ENCODE measurements at places on chromosomes 16 and 17.

DNA sequence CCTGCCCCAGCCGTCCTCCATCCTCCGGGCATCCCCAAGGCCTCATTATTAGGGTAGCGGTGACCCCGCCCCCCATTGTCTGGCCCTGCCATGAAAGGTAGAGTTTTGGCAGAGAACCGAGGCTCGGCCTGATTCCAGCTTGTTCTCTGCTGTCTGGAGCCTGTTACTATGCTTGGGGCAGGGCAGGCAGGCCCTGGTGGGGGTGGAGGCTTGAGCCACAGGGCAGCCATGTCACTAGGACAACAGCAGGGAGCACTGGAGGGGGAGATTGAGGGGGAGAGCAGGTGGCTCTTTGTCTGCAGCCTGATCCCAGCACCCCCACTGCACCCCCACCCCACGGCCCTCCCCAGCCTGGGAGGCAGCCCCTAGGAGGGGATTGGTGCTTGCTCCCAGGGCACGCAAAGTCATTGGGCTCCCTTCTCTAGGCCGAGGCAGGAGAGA, 15.4 kb downstream of the RHBDL3 start:
- DNase-seq, result no peak

DNA sequence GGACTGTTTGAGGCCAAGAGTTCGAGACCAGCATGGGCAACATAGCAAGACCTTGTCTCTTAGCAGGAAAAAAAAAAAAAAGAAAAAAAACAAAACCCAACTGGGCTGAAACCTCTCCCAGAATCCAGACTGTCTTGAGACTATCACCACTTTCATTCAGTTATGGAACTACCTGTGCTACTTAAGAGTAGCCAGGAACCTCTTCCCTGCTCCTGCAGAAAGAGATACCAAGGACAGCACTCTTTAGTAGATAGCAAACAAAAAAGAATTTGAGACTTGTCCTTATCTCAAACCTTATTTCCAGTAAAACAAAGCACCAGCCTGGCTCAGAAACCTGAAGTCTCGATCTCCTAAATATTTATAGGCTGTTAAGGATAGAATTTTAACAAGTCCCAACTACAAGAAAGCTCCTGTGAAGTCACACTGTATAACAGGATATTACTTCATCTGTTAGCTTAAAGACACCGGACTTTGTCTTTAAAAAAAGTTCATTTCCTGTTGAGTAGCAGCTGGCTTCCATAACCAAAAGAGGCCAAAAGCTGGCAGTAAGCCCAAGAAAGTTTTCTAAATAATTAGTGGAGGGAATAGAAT, 5.1 kb downstream of the CDR2 start:
- peak; percentile 61 for DNase-seq

- no peak for DNase-seq
Measured at GRCh38 chr17:27634776-27635175, 3.8 kb downstream of the LGALS9 start.

GRCh38 chr16:47865337-47865855, 290.4 kb downstream of the ABCC12 start:
- no peak for DNase-seq

DNA sequence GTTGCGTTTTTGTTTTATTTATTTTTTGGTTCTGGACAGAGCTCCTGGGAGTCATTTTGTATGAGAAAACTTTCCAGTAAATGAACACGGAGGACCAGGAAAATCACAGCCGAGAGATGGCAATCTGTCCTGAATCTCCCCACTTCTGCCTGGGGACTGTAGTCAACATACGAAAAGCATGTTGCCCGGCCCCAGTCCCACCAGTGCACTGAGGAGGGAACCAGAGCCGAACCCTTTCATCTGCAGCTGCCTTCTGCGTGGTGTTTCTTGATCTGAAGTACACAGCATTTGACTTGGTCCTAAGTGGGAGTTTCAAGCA, 18.9 kb downstream of the SNX11 start:
- no peak for DNase-seq

DNA sequence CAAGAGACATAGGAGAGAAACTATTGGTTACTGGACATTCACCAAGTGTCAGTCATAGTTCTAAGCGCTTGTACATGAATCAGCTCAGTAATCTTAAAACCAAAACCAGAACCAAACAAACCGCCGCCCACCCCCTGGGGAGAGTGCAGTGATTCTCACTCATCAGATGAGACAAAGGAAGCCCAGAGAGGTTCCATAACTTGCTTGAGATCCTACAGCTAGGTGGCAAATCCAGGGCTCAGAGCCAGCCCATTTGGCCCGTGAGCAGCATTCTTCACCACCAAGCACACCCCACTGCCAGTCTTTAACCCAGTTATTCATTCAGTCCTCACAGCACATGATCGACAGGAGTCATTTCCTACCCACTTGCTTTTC, 37.2 kb upstream of the RGS9 start:
- DNase-seq, result peak; percentile 83

GRCh38 chr17:73420897-73421296, 109.1 kb upstream of the CDC42EP4 start:
- peak; percentile 34 for DNase-seq

DNA sequence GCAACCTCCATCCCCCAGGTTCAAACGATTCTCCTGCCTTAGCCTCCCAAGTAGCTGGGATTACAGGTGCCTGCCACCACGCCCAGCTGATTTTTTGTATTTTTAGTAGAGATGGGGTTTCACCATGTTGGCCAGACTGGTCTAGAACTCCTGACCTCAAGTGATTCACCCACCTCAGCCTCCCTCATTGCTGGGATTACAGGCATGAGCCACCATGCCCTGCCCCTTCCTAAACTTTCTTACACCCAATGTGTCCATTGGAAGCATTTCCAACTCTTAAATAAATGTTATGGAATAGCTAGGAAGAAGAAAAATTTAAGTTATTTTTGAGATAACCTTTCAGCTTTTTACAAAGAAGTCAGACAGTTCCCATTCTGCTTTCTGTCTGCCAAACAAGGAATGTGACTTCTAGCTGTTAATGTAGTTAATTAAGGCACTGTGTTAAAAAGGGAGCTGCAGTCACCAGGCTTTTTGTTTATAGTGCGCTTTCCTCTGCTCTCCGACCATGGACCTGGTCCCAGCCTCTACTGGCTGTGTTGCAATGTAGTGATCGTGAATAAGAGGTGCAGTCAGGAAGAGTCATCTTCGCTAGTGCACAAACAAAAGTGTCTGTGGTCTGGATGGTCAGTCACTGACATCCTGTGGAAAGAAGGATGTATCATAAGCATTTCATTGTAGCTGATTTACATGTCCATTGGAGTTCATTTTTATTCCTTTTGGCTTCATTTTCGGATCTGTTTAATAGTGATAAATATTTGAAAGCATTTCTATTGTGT, 39.7 kb downstream of the USP10 start:
- DNase-seq, result peak; percentile 95

- DNase-seq, result no peak
Measured at GRCh38 chr16:88792078-88792550, 7.1 kb upstream of the PIEZO1 start.

DNA sequence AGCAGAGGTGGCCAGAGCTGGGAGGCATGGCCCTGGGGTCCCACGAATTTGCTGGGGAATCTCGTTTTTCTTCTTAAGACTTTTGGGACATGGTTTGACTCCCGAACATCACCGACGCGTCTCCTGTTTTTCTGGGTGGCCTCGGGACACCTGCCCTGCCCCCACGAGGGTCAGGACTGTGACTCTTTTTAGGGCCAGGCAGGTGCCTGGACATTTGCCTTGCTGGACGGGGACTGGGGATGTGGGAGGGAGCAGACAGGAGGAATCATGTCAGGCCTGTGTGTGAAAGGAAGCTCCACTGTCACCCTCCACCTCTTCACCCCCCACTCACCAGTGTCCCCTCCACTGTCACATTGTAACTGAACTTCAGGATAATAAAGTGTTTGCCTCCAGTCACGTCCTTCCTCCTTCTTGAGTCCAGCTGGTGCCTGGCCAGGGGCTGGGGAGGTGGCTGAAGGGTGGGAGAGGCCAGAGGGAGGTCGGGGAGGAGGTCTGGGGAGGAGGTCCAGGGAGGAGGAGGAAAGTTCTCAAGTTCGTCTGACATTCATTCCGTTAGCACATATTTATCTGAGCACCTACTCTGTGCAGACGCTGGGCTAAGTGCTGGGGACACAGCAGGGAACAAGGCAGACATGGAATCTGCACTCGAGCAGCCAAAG, 2.3 kb downstream of the CSF3 start:
- no peak for DNase-seq

DNA sequence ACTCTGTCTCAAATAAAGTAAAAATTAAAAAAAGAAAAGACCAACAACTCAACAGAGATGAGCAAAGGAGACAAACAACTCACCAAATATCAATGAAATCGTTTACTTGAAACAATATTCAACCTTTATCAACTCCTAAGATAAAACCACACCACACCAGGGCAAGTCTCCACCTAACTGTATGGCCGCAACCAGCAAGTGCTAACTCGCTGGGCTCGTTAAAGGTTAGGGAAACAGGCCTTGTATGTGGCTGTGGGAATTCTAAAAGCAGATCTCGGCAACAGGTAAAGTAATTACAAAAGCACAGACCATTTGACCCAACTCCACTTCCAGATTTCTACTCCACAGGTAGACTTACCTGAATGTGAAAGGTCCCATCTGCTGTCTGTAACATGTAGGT, 9.3 kb downstream of the ZCCHC14 start:
- DNase-seq, result no peak

- no peak for DNase-seq
Measured at GRCh38 chr17:42337442-42337841, 49.1 kb downstream of the STAT5A start.

GRCh38 chr17:7010523-7010922, 1.9 kb upstream of the RNASEK start:
- DNase-seq, result no peak

- DNase-seq, result peak; percentile 72
Measured at GRCh38 chr17:7436556-7437368, 1.5 kb downstream of the TMEM102 start.

- no peak for DNase-seq
Measured at GRCh38 chr17:83050651-83051395, 28.6 kb upstream of the METRNL start.

- peak; percentile 44 for DNase-seq
Measured at GRCh38 chr16:69890114-69890891, 60.8 kb upstream of the CLEC18A start.

GRCh38 chr16:54286090-54286365, 559 bp downstream of the IRX3 start:
- DNase-seq, result peak; percentile 86

GRCh38 chr16:54657709-54658102, 273.0 kb upstream of the IRX5 start:
- no peak for DNase-seq

DNA sequence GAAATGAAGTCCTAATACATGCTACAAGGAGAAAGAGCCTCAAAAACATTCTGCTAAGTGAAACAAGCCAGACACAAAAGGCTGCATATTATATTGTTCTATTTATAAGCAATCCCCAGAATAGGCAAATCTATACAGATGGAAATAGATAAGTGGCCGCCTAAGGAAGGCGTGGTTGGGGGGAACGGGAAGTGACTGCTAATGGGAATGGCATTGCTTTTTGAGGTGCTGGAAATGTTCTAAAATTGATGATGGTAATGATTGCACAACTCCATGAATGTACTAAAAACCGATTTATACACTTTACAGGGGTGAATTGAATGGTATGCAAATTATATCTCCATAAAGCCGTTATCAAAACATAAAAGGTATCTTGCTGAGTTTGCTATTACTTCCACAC, 67.7 kb downstream of the GAS7 start:
- DNase-seq, result no peak

DNA sequence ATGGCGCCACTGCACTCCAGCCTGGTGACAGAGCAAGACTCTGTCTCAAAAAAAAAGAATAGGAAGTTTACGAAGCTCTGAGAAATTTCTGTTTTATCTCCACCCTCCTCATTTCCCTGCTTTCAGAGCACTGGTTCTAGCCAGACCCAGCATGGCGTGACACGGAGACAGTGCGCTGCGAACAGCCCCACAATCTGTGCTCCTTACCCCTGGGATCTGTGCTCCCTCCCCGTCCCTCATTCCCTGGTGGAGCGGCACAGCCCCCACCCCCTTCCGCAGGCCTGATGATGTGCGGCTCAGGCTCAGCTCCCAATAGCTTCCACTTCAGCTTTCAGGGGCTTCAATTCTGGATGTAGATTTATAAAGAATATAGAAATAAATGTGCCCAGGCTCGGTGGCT, 56.1 kb upstream of the ENDOV start:
- DNase-seq, result no peak

GRCh38 chr17:53896047-53896446, 73.3 kb downstream of the KIF2B start:
- no peak for DNase-seq

- DNase-seq, result no peak
Measured at GRCh38 chr16:69931631-69932030, 19.5 kb upstream of the CLEC18A start.

DNA sequence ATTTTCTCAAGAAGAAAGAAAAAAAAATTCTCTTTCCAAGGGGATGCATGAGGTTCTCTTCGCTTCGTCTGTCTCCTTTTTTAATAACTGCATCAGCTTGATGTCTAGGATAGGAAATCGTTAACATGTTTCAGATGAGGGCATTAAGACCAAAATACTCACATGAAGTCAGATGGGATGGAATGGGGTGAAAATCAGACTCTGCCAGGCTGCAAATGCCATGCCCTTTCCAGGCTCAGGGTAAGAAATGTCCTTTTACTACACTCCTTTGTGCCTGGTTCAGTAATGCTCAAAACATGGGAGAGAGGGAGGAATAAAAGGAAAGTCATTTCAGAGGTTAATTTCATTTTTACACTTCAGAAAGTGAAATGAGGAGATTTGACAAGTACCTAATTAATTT, 21.7 kb upstream of the ERCC4 start:
- no peak for DNase-seq

DNA sequence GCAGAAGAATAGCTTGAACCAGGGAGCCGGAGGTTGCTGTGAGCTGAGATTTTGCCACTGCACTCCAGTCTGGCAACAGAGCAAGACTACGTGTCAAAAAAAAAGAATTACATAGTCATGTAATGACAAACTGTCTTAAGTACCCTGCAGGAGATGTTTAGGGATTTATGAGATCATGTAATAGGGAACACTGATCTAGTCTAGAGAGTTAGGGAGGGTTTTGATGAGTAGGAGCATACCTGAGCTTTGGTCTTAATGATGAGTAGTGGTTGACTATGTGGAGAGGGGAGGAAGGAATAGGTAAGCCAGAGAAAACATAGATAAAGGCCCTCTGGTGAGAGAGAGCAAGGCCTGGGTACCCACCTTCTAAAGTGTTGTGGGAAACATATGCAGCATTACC, 30.1 kb upstream of the NF1 start:
- no peak for DNase-seq

GRCh38 chr17:69048634-69049033, 12.1 kb downstream of the ABCA9 start:
- no peak for DNase-seq
